Mucosa of gallbladder (tissue), 1 donor: ENCODE measurements at places on chromosomes 12 and 14. TPM values are rescaled to one million over a fixed set of nuclear protein-coding genes. Genes with fewer than 3 reads are reported as not detected.
A peak's percentile ranks its signal among the peaks of the same experiment; 100 is the strongest.

GRCh38 chr14:98501836-98502235 lies 770.2 kb downstream of the BCL11B start:
- DNase-seq: no peak

- no peak for DNase-seq
Observed at GRCh38 chr12:102847131-102847530, 69.9 kb downstream of the PAH start.

- DNase-seq: no peak
Observed at GRCh38 chr14:81009346-81009745, 53.9 kb downstream of the TSHR start.

DNA sequence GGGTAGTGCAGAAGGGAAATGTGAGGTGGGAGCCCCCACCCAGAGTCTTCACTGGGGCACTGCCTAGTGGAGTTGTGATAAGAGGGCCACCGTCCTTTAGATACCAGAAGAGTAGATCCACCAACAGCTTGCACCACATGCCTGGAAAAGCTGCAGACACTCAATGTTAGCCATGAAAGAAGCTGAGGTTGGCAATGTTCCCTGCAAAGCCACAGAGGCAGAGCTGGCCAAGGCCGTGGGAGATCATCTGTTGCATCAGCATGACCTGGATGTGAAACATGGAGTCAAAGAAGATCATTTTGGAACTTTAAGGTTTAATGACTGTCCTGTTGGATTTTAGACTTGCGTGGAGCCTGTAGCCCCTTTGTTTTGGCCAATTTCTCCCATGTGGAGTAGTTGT lies 468.4 kb upstream of the FOXG1 start:
- no peak for DNase-seq

GRCh38 chr14:88299865-88300530 lies 23.1 kb downstream of the KCNK10 start:
- no peak for DNase-seq

GRCh38 chr12:24177889-24178288 lies 228.4 kb upstream of the SOX5 start:
- DNase-seq: no peak

DNA sequence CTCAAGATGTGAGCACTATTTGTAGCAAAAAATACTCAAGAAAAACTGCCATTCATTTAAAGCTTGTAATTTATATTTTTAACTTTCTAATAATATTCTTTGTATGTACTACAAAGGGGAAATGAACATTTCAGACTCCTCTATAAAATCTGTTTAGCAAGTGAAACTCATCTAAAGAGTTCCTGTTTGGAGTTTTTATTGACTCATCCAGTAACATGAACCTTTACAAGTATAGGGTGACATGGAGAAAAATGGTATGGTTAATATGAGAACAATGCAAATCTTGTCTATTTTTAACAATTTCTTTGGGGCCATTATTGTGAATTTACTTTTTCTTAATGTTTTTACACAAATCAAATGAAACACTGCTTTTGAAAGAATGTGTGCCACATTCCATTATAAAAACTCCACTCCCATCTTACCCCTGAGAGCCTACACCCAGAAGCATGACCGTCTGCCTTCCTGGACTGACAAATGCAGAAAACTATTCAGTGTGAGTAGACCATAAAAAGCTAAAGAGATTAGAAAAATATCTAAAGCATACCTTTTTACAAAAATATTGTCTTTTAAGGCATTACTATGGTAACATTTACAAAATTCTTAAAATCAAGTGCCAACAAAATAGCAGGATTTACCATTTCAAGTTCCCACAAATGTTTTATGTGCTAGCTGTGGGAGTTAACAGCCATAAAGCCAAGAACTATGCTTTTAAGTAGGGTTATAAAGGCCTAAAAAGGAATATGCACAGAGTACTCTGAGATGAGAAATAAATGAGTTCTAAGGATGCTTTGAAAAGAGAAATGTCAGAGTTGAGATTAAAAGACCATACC lies 144.0 kb downstream of the ADAMTS20 start:
- no peak for DNase-seq

DNA sequence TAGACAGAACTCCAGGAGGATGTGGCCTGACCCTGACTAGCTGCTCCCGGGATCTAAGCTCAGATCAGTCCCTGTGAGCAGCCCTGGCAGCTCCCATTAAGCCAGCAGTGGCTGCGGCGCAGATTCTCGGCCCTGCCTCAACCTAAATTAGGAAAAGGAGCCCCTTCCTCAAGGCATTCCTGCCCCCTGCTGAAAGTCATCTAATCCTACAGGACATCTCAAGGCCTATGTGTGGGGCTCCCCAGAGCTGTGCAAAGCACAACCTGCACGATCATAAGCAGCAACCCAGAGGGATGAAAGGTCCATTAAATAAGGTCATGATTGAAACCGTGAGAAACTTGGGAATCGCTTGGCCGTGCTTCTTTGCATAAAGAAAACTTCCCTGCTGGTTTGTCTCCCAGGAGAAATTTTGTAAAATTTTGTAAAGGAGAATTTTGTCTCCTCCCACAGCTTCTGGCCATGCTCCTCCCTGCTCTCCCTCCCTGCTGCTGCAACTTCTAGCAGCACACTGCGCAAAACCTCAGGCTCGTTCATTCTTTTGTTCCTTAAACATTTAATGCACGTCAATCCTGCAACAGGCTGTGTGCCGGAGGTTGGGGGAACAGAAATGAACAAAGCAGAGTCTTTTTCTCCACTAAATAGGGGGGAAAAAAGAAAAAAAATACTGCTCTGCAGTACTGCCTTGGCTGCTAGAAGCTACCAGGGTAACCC lies 96.6 kb upstream of the SLC35F4 start:
- DNase-seq: no peak

DNA sequence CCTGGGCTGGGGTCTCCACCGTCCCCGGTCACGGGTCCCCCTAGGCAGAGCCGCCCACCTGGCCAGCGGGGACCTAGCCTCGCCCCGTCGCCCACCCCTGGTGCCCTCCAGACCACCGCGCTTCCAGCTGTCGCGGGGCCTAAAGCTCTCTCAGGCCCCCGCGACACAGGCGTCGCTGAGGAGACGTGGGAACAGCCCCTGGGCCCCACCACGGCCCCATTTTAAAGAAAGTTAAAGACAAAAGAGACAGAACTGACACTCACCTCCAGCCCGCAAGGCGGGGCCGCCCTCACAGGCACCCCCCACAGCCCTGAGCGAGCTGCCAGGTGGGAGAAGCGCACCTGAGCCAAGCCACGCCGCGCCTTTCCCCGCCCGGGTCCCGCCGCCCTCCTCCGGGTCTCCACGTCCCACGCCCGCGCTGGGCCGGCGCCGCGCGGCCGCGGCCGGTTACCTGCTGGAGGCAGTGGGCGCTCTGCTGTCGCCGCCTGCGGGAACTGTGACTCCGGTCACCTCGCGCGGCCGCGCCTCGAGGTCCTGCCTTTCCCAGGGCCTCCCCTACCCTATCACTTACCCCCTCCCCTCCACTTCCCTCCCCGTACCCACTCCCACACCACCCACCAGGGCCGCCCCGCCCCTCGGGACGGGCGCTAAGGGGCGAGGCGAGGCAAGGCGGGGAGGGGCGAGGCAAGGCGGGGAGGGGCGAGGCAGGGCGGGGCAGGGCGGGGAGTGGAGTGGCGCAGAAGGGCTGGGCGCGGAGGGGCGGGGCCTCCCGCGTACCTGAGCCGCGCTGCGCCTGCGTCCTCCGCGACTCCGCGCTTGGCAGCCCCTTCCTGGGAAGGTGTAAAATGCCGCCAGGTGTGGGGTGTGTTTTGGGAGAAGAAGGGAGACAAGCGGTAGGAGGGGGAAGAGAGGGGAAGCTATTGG lies 31.2 kb downstream of the TC2N start:
- peak; percentile 84 for DNase-seq

DNA sequence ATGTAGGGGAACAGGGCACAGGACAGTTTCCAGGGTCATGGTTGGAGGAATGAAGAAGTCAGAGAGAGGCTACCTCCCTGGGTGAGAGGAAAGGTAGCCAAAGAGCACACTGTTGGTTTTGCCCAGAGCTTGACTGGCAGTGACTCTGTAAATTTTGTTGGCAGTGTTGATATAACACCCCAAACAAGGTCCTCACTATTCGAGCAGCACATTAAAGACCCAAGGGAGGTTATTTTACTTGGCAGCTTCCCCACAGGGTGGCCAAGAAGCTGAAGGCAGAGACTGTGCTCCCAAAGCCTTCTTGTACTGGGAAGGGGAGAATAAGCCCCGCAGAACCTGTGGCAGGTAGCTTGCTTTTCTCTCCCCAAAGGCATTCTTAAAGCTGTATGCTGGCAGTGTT lies 40.6 kb downstream of the WSCD2 start:
- no peak for DNase-seq

- DNase-seq: no peak
Observed at GRCh38 chr12:46354111-46354801, 18.3 kb downstream of the SLC38A2 start.

GRCh38 chr14:99725774-99726537 lies 41.9 kb downstream of the CYP46A1 start:
- DNase-seq: no peak

GRCh38 chr12:111233786-111234185 lies 135.1 kb downstream of the PHETA1 start:
- no peak for DNase-seq

DNA sequence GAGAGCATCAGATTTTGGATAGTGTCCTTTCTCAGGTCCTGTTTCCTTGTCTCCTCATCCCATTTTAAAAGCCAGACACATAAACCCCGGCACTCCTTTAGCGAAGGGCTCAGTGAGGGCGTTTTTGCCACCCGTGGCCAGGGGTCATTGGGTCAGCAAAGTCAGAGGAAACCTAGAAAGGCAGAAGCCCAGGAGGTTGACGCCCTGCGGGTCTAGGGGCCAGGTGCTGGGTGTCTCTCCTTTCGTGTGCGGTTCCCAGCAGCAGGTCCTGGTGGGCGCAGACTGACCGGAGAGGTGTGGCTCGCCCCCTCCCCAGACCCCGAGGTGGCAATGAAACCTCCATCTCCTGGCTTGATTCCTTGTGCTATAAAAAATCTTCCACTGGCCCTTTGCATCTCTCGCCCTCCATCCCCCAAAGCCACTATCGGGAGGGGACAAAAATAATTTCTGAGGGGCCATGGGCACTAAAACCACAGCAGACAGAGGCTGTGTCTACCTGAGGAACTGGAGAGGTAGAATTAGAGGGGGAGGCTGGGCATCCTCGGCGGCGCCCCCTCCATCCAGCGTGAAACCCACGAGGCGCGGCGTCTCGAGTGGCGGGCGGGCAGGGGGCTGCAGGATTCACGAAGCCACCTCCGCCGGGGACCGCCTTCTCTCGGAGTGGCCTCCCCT lies 858 bp upstream of the FRMD6 start:
- DNase-seq: no peak

DNA sequence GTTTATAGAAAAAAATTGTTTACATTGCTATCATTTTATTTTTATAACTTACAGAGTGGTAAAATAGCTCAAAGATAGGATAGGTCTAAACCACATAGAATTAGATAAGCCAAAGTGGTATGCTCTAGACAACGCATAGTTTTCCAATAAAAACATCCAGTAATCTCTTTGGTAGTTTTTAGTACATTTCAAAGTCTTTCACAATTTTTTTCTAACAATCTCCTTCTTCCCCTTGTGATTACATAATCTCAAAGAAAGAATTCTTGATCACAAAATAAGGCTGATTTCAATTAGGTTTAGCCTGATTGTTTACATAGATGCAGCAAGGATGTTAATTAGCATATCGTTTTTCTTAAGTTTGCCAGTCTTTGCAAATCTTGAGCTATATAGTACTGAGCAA lies 460.0 kb downstream of the FUT8 start:
- DNase-seq: no peak

- DNase-seq: no peak
Observed at GRCh38 chr12:126509572-126509971, 1444.3 kb downstream of the AACS start.

DNA sequence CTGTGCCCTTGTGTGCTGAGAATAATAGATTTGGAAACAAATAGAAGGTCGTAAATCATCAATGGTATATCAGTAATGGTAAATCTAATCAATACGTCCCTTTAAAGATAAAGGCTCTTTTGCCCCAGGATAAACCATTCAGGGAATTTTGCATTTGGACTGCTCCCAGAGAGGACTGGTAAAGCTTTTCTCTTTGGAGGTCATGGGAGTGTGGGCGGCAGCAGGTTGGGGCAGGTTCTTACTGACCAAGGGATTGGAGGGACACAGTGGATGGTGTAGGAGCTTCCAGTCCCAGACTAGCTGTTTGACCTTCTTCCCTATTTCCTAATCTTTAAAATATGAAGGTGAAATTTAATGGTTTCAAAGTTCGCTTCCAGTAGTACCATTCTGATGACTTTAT lies 87.8 kb upstream of the NTF3 start:
- no peak for DNase-seq

- DNase-seq: no peak
Observed at GRCh38 chr14:68977180-68977717, 1.9 kb downstream of the ACTN1 start.

- DNase-seq: no peak
Observed at GRCh38 chr14:87952307-87953094, 40.5 kb downstream of the GALC start.

GRCh38 chr12:46126050-46126727 lies 135.8 kb upstream of the SCAF11 start:
- DNase-seq: no peak

DNA sequence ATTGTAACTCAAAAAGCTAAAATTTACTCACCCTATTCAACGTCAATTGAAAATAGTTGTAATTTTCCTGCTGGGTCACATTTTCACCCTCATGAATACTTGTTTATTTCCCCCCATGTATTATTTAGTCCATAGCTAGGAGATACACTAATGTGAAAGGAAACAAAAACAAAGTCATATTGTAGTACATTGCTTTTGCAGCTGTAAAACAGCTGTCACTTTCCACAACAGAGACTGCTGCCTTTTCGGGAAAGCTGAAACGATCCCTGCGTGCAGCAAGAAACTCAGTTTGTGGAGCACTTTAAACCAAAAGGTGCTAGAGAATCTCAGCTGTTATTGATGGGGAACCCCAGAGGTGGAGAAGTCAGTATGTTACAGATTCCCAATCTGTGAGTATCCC lies 4.3 kb downstream of the RACGAP1 start:
- no peak for DNase-seq

DNA sequence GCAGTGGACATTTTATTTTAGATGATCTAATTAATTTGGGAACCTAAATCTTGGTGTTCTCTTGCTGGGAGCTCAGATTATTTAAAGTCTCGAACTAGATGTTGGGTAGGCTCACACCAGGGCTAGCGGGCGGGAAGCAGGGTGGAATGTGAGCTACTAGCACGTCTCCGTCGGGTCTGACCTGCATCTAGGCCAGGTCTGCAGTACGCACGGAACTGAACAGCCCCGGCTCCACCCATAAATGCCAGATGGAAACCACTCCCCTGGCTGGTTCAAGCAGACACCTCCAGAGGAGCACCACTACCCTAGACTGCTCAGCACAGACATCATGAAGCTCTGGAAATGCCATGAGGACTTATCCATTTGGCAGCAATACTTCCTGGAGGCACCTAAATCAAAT lies 10.3 kb downstream of the ZNF605 start:
- DNase-seq: no peak

The DPPA3 gene
- not detected for total RNA-seq

The NRL gene
- 2.8 TPM for total RNA-seq

The P2RX2 gene
- total RNA-seq: not detected

The TDG gene
- total RNA-seq: 16.5 TPM

The CMA1 gene
- total RNA-seq: 0.29 TPM

The PPP1R36 gene
- total RNA-seq: 3.2 TPM

The TSPAN11 gene
- total RNA-seq: 6.7 TPM

The PRH1 gene
- 13.8 TPM for total RNA-seq

The MUCL1 gene
- not detected for total RNA-seq

The NRXN3 gene
- 20.3 TPM for total RNA-seq

The KRT74 gene
- total RNA-seq: not detected
